ENCODE measurements at places on chromosomes 5 and 9.

DNA sequence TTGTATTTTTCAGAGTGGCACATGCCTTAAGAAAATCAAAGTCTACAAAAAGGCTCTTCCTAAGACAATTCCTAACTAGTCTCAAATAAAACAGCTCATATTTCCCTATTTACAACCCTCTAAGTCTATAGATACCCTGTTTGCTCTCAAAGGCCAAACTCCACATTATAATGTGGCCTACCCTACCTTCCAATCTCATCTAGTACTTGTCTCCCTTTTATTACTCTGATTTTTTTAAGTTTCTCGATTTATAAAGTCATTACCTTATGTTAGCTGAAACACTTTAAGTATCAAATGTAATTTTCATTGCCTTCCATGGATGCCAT is 19.4 kb downstream of the KIAA1191 start:
- no peak for DNase-seq

DNA sequence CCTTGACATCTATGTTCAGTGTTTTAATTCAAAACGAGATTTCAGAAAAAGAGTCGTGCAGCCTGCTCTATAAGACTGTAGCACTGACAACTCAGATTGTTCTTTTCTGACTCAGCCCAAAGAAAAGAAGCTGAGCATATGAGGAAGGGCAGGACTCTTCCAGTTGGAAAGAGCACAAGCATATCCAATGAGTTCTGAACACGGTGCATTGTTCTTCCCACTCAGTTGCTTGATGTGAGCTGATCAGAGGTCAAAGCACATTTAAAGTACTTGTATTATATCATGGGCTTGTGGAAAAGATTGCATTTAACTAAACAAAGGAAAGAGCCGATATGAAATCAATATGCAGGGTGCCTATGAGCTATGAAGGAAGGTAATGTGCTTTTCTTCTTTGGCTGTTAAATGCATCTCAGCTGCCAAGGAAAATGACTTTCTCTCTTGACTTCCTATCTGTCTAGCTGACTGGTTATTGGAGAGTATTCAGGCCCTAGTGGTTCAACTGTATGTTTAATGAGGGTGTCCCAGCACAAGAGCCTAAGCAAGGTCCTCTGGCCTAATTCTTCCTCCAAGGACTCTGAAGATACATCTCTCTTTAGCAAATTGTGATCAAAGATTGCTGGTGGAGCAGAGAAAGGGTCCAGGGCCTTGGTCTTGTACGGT is 226.6 kb upstream of the PPP1R2B start:
- no peak for DNase-seq

GRCh38 chr5:173745557-173745956 is 129.1 kb upstream of the BOD1 start:
- DNase-seq, result no peak

GRCh38 chr5:171600741-171601265 is 181.4 kb downstream of the FGF18 start:
- DNase-seq, result peak; percentile 18

DNA sequence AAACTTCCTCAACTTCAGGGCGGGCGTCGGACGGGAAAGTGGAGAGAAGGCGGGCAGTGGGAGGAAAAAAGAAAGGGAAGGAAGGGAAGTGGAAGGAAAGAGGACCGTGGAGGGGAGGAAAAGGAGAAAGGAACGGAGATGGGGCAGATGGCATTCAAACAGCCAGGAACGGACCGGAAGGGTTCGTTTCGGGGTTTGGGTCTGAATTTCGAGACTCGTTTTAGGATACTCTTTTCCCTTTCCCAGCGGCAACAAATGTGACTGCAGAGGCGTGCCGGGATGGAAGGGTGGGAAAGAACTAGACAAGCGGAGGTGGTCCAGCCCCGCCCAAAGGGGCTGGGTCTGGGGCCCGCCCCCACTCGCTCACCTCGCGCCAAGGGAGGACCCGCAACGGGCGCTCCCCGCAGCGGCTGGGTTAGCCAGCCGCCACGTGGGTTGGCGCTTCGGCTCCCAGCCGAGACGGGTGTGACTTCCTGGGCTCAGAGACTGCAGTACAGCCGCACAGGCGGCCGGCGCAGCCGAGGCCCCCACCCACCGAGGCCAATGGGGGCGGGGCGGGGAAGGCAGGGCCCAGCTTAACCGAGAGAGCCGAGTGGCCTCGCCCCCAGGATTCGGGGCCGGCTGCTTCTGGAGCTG is 2.7 kb downstream of the VCAN start:
- DNase-seq, result no peak

GRCh38 chr5:20972419-20972925 is 984.5 kb upstream of the CDH18 start:
- peak; percentile 48 for DNase-seq

DNA sequence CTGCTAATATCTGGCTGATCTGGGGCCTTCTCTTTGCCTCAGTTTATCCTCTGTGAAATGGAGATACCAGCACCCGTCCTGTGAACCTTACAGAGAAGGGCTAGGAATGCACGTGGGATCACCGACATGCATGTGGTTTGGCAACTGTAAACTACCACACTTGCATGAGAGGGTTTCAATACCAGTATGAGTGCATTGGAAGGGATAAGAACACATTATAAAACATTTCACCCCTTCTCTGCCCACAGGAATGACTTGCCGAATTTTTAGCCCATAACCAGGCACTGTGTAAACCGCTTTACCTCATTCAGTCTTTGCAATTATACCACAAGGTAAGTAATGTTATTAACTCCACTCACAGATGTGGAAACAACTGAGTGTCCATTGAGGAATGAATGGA is 8.9 kb upstream of the RAB14 start:
- no peak for DNase-seq

- DNase-seq, result no peak
Measured at GRCh38 chr5:171989946-171990712, 16.3 kb downstream of the FBXW11 start.

GRCh38 chr9:98192503-98193335 is at the start of gene CORO2A:
TSS of gene CORO2A (minus strand) at chr9:98192637. CDS start at chr9:98157660, 34,977 bp downstream.
- peak; percentile 86 for DNase-seq

DNA sequence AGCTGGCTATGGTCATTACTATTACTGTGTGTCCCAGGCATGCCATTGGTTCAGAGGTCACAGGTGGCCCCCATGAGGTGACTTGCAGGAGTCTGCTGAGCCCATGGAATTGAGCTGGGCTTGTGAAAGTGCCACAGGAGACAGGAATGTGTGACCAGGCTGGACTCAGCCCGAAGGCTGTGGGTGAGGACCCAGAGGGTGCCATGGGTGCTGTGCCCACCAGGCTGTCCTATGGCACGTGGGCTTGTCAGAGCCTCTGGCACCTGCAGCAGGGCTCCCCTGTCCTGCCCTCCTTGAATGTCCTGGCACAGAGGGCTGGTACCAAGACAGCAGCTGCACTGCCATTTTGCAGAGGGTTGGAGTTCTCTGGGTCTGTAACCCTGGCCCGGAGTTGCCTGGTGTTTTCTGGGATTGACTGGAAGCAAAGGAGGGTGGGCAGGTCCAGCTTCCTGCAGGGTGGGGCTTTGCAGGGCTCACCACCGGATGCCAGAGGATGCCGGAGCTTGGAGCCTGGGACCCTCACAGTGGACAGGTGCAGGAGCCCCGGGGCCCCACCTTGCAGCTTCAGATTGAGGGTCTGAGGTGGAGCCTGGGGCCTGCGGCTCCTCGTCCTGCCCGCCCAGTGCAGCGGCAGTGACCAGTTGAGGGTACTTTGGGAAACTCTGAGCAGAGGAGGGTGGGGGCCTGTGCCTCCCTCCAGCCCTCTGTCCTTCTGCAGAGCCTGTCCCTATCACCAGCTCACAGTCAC is 14.2 kb downstream of the COL5A1 start:
- no peak for DNase-seq
